Bronchial epithelial cell (primary cell): ENCODE measurements at places on chromosomes 12 and 14. TPM values are rescaled to one million over a fixed set of nuclear protein-coding genes. Genes with fewer than 3 reads are reported as not detected.
A peak's percentile ranks its signal among the peaks of the same experiment; 100 is the strongest.

GRCh38 chr14:96167224-96168148 lies 37.2 kb upstream of the BDKRB2 start:
- DNase-seq: peak; percentile 83

GRCh38 chr12:21627924-21628323 lies 23.3 kb upstream of the GYS2 start:
- DNase-seq: no peak

- no peak for DNase-seq
Measured at GRCh38 chr12:132141976-132142678, 2.0 kb downstream of the DDX51 start.

Gene FLRT2
- total RNA-seq: 7.1 and 14.8 TPM in 2 replicates

- DNase-seq: no peak
Measured at GRCh38 chr12:42904683-42905418, 315.3 kb upstream of the PRICKLE1 start.

GRCh38 chr14:50225067-50225973 lies 6.1 kb downstream of the SOS2 start:
- DNase-seq: peak; percentile 51

DNA sequence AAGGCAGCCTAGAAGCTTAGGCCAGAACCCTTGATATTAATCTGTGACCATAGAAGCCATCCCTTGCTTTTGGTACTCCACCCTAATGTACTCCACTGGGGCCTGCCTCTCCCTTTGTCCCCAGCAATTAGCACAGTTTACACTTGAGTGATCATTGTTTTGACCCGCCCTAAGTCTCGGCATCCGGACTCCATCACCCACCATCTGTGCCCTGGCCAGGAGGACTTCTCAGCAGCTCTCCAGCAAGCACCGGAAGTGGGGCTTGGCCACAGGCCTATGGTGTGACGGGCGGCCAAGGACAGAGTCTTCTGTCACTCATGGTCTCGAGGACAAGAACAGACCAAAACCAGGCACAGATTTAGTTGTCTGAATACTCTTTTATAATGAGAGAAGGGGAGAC lies 126.5 kb upstream of the NTF3 start:
- no peak for DNase-seq

DNA sequence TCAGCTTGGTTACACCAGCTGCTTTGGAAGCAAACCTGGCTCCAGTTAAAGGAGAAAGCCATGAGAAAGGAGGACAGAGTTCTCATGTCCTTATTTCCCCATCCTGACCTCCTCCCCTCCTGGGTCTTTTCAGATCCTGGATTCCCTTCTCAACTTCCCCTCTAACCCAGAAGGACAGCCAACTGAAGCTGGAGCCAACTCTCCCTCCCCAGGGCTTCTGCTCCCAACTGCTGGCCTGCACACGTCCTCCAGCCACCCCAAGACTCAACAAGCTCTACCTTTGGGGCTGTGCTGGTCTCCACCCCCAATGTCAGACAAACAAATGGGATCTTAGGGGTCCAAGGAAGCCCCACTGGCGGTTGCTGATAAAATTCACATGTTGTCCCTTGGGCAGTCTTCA lies 651.1 kb upstream of the TBX3 start:
- no peak for DNase-seq

GRCh38 chr14:55482936-55483605 lies 42.7 kb upstream of the TBPL2 start:
- DNase-seq: peak; percentile 56

DNA sequence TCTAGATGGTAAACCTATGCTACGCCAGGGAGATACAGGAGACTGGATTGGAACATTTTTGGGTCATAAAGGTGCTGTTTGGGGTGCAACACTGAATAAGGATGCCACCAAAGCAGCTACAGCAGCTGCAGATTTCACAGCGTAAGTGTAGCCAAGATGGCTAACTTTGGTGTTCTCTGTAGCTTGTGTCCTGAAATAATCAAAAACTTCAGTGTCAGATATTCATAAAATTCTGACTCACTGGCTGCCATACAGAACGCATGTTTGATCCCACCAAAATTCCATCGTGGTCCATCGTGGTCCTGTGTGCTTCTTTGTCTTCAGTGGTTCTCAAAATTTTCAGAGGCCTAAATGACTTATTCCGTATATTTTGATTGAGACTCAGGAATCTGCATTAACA lies 1.3 kb downstream of the STRAP start:
- peak; percentile 8 for DNase-seq

- DNase-seq: no peak
Measured at GRCh38 chr12:16281157-16281556, 3.7 kb upstream of the SLC15A5 start.

DNA sequence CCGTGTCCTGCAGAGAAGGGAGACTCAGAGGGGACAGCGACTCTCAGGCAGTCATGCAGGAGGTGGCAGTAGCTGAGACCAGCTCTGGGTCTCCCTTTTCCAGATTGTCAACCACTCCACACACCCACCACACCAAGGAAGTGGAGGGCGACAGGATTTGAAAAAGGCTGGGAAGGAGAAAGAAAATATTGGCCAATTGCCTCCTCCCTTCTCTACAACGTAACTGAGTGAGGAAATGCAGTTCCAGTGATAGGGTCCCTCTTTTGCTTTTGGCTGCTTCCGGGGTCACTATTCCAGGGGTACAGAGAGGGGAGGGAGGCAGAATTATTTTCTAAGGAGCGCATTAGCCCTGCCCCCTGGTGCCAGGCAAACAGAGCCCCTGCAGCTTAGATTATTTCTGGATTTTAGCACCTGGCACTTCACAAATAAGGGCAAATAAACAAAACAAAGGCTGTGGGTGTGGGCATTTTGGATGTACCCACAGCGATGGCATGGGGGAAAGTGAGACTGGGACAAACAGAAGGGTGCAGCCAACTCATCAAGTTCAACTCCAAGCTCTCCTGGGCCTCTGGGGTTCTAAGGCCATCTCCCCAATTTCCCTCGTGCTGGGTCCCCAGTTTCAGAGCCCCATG lies 20.4 kb downstream of the ASB2 start:
- DNase-seq: no peak
